Immature natural killer cell (primary cell): ENCODE measurements at places on chromosomes 13 and 19. TPM values are rescaled to one million over a fixed set of nuclear protein-coding genes. Genes with fewer than 3 reads are reported as not detected.
A peak's percentile ranks its signal among the peaks of the same experiment; 100 is the strongest.

The TUBB4A gene
- 3.0 TPM for polyA plus RNA-seq

The PLIN3 gene
- polyA plus RNA-seq: 28.0 TPM

The FCGBP gene
- polyA plus RNA-seq: not detected

The MAMSTR gene
- not detected for polyA plus RNA-seq

The PRR36 gene
- not detected for polyA plus RNA-seq

The ATP5F1D gene
- 145 TPM for polyA plus RNA-seq

The UBE2L5 gene
- polyA plus RNA-seq: not detected

The CACNG6 gene
- polyA plus RNA-seq: not detected

The DCLK1 gene
- polyA plus RNA-seq: not detected

The ATP1A3 gene
- polyA plus RNA-seq: 0.29 TPM

The SMG9 gene
- 5.1 TPM for polyA plus RNA-seq

The RNF17 gene
- polyA plus RNA-seq: not detected

The NALCN gene
- polyA plus RNA-seq: not detected

The OR4F17 gene
- not detected for polyA plus RNA-seq

The ERICH4 gene
- polyA plus RNA-seq: not detected

The VASP gene
- polyA plus RNA-seq: 93.4 TPM

The CEACAM8 gene
- polyA plus RNA-seq: not detected

The RASAL3 gene
- 89.1 TPM for polyA plus RNA-seq

The PEG3 gene
- not detected for polyA plus RNA-seq

The ZNF726 gene
- polyA plus RNA-seq: 1.8 TPM

The OR10H1 gene
- polyA plus RNA-seq: not detected

The CEACAM3 gene
- polyA plus RNA-seq: not detected

The OR10H5 gene
- not detected for polyA plus RNA-seq

DNA sequence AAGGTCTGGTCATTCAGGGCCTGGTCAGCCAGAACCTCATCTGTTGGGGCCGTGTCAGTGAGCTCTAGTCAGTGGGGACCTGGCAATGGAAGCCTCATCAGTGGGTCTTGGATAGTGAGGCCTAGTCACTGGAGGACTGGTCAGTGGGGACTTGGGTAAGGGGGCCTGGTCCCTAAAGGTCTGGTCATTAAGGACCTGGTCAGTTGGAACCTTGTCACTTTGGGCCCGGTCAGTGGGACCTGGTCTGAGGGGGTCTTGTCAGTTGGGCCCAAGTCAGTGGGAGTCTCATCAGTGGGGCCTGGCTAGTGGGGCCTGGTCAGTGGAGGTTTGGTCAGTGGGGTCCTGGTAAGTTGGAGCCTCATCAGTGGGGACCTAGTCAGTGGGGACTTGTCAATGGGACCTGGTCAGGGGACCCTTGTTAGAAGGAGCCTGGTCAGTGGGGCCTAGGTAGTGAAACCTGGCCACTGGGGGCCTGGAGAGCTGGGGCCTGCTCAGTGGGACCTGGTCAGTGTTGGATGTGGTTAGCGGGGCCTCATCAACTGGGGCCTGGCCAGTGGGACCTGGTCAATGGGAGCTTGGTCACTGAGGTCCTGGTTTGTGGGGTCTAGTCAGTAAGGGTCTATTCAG lies 43.7 kb upstream of the TPM4 start:
- no peak for DNase-seq

DNA sequence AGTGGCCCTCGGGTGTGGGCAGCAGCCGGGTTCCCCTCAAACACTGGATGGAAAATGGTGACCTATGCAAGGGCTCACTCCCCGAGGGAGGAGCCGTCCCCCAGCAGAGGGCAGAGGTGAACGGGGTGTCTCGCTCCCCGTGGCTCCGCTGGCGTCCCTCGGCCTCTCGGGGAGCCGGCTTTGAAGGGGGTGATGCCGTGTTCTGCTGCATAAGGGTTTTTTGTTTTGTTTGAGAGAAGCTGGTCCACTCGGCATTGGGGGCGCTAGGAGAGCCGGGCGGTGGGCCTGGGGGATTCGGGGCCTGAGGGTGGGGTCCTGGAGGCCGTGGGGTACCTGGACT lies 4.0 kb downstream of the EFNA2 start:
- no peak for DNase-seq

DNA sequence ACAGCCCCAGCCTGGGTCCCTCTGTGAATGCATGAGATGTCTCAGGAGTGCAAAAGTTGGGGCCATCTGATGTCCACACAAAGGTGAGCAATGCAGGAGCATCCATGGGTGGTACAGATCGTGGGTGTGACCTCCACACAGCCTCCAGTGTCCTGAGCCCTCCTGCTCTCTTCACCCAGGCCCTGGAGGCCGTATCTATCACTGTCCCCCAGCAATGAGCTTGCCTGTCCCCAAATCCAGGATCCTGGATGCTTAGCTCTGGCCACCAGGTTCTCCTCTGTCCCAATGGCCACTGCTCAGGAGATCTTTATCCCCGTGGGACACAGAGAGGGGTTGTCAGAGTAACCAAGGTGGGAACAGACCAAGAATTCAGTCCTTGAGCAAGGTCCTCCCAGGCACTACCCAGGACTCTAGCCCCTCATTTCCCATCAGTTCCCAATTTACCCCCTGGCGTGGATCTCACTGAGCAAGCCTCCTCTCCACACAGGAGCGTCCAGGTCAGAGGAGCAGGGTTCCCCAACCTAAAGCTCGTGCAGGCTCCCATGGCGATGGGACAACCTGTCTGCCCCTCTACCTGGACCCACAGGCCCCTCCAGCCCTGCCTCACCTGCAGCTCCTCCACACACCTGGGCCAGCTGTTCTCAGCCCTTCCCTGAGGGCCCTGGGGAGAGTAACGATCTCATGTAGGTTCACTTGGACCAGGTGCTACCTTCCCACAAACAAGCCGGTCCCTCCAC lies 11.3 kb downstream of the CEACAM21 start:
- no peak for DNase-seq

- no peak for DNase-seq
Observed at GRCh38 chr13:71316792-71317363, 550.1 kb downstream of the DACH1 start.

GRCh38 chr13:32587811-32588170 lies 1.5 kb downstream of the PDS5B start:
- no peak for DNase-seq

- DNase-seq: peak; percentile 76
Observed at GRCh38 chr19:47247308-47247990, 8.9 kb upstream of the CCDC9 start.

- DNase-seq: no peak
Observed at GRCh38 chr19:49589502-49589905, 1.5 kb upstream of the PRR12 start.

DNA sequence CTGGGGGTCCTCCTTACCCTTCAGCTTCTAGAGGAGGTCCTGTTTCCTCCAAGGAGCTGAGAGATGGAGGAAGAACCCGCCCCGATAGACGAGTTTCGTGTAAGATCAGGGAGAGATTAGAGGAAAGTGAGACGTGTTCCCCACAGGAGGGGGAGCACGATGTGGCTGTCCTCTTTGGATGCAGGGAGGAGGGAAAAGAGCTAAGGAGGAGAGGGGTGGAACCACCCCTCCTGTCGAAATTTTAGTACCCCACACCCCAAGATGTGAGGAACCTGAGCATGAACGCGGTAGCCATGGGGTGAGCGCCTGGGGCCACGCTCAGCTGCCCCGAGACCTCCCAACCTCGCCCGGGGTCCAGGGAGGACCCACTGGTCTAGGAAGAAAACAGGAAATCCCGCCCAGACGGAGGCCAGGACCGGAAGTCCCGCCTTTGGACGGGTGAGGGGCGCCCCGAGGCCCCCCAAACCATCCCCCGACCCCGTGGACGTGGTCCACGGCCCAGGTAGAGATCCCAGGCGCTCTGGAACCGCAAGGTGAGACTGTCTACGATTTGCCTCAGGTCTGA lies 1.2 kb downstream of the AKT1S1 start:
- DNase-seq: peak; percentile 67

- DNase-seq: no peak
Observed at GRCh38 chr19:44552324-44552723, 22.8 kb upstream of the CEACAM20 start.

GRCh38 chr13:39452417-39452816 lies 150.6 kb downstream of the LHFPL6 start:
- no peak for DNase-seq

DNA sequence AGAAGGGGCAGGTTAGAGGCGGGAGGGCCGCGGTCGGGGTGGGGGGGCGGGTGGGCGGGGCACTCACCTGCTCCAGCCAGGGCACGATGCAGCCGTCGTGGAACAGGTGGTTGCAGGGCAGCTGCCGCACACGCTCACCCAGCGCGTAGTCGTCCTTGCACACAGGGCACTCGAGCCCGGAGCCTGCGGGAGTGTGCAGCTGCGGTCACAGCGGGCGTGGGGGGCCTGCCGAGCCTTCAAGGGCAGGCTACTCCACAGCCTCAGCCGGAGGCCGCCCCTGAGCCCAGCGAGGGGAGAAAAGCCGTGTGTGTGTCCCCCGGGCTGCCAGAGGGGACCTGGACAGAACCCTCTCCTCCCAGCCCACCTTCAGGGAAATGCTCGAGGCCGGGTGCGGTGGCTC lies 8.6 kb downstream of the FGF22 start:
- no peak for DNase-seq

- no peak for DNase-seq
Observed at GRCh38 chr13:102195566-102196462, 206.0 kb downstream of the FGF14 start.

DNA sequence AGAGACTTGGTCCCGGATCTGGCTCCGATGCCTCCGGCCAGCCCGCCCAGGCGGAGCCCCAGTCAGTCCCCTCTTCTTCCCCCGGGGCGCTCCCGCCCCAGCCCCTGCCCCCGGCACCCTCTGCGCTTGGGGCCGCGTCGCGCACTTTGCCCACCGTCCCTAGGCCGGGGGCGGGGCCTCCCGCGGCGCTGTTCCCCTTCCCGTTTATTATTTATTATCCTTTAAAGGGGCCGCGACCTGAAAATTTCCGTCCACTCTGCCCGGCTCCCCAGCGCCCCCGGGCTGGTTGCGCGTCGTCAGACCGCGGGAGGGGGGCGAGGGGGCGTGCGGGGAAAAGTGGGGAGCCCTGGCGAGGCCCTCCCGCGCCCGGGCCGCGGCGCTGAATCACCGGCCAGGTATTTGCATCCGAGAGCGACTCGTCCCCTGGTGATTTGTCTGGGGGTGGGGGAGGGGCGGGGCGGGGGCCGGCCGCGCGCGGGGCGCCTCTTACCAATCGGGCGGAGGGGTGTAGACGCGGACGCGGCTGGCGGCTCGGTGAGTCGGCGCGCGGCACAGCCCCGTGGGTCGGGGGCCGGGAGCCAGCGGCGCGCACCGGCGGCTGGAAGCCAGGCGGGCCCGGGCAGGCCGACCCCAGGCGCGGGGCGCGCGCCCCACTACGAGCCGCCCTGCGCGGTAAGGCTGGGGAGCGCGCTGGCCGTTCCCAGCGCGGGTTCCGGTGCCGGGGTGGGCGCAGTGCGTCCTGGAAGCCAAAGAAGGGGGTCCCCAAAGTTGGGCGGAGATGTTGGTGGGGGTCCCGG lies at the start of gene ARID3A:
Gene ARID3A, plus strand, starts transcription at position 510 of the 797 bp plus-strand sequence. CDS start 3,494 bp downstream, outside the sequence.
- DNase-seq: peak; percentile 77

GRCh38 chr13:114038211-114038613 lies 64.3 kb upstream of the C13orf46 start:
- no peak for DNase-seq

- no peak for DNase-seq
Observed at GRCh38 chr13:46348961-46349360, 38.1 kb downstream of the RUBCNL start.

- no peak for DNase-seq
Observed at GRCh38 chr13:31538067-31539042, 201.0 kb upstream of the RXFP2 start.

GRCh38 chr13:40438022-40438680 lies 228.3 kb downstream of the FOXO1 start:
- DNase-seq: no peak

- DNase-seq: no peak
Observed at GRCh38 chr19:31880283-31880682, 465.1 kb upstream of the ZNF507 start.

GRCh38 chr13:78401873-78402707 lies 201.3 kb downstream of the POU4F1 start:
- DNase-seq: no peak

DNA sequence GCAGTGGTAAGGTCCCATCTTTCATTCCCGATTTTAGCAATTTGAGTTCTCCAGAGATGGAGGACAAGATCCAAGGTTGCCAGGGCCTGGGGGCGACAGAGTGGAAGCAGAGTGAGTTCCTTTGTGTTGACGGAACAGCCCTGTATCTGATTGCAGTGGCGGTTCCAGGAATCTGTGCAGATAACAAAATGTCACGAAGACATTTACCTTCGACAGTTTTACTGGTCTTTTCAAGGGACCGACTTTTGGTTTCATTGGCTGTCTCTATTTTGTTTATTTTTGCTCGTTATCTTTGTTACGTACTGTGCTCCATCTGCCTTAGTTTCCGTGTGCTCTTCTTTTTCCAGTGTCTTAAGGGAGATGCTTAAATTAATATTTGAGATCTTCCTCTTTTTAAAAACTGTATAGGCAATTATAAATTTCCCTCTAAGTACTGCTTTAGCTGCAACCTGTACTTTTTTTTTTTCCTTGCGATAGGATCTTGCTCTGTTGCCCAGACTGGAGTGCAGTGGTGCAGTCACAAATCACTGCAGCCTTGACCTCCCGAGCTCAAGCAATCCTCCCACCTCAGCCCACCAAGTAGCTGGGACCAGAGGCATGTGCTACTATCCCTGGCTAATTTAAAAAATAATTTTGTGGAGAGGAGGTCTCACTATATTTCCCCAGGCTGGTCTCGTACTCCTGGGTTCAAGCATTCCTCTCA lies 23.2 kb downstream of the KDM4B start:
- DNase-seq: no peak

- DNase-seq: peak; percentile 32
Observed at GRCh38 chr19:17234911-17235299, 8.9 kb downstream of the OCEL1 start.

- DNase-seq: no peak
Observed at GRCh38 chr19:2372076-2372612, 12.1 kb downstream of the TMPRSS9 start.

DNA sequence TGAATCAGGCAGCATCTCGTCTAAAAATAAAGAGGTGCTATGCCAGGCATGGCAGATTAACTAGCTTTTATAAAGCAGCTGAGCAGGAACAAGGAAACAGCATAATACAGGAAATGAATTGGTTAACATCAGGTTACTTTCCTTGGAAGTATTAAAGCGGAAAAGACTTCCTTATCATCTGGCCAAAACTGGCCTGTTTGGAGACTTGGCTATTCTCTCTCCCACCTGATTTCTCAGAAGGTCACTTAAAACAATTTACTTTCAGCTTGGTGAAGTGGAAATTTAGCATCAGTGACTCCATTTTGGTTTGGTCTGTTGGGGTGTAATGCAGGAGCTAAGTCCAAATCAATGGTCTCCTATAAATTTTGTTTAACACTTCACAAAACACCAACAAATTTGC lies 191.6 kb downstream of the NUFIP1 start:
- DNase-seq: no peak

- no peak for DNase-seq
Observed at GRCh38 chr19:1516395-1516753, 3.6 kb upstream of the ADAMTSL5 start.

- no peak for DNase-seq
Observed at GRCh38 chr19:58319241-58319640, 7.6 kb upstream of the ZSCAN22 start.
